OCI-LY7 (cell line): ENCODE measurements at places on chromosomes 6 and 20.
A peak's percentile ranks its signal among the peaks of the same experiment; 100 is the strongest.

GRCh38 chr6:37603284-37603683, 94.4 kb downstream of the MDGA1 start:
- no peak for DNase-seq

DNA sequence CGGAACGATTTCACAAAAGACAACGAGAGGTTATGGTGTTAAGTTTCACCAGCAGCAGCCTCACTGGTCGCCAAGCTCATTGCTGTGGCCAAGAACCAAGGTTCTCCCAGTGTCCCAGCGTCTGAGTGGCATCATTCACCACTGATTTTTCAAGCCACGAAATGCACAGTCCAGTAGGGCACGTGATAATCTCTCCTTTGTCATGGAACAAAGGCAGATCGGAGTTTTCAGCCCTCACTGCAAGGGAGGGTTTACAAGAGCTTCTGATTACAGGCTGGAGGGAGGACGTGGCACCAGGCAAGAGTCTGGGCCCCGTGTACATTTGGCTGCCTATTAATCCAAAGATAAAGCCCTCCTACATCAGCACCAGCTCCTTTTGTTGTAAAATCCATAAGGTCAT, 2.0 kb downstream of the CD24 start:
- DNase-seq, result peak; percentile 35

- no peak for DNase-seq
Measured at GRCh38 chr6:146546443-146547043, 2.9 kb downstream of the RAB32 start.

- DNase-seq, result no peak
Measured at GRCh38 chr6:398558-399078, 7.1 kb downstream of the IRF4 start.
